CD4-positive, alpha-beta T cell treated with Interleukin-6 at 100 ng/mL for 8 hours (primary cell): ENCODE measurements at places on chromosomes 5 and 9.

- DNase-seq: no peak
These were observed 46.6 kb downstream of the BNC2 start for GRCh38 chr9:16823906-16824305.

DNA sequence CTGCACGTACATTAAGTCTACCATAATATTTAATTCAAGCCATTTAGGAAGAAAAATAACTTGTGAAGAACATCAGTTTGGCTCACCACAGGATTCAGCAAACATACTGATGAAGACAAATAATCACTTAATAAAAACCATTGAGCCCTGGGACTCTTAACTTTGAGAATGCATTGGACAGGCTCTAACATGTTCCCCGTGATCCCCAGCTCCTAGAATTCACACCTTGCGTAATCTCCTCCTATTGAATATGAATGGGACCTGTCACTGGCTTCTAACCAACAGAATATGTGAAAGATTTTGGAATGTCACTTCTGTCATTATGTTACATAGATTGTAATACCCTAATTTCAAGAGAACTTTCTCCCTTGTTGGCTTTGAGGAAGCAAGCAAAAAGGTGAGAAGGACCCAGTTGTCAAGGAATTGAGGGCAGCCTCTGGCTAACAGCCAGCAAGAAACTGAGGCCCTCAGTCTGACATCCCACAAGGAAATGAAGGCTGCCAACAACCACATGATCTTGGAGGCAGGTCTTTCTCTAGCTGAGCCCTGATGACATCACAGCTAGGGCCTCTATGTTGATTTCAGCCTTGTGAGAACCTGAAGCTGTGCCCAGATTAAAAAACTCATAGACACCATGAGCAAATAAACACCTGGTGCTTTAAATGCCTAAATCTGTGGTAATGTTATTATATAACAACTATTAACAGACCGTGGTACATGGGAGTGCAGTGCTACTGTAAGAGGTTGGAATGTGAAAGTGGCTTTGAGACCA is 433.2 kb downstream of the SEMA5A start:
- DNase-seq: no peak

GRCh38 chr9:87573841-87574342 is 76.2 kb downstream of the DAPK1 start:
- no peak for DNase-seq

GRCh38 chr5:107329850-107330249 is 340.9 kb downstream of the EFNA5 start:
- DNase-seq: no peak
